ENCODE measurements at places on chromosomes 2 and 18.
A peak's percentile ranks its signal among the peaks of the same experiment; 100 is the strongest.

- no peak for DNase-seq
These were observed 51.4 kb upstream of the SPAG16 start for GRCh38 chr2:213232649-213233437.

DNA sequence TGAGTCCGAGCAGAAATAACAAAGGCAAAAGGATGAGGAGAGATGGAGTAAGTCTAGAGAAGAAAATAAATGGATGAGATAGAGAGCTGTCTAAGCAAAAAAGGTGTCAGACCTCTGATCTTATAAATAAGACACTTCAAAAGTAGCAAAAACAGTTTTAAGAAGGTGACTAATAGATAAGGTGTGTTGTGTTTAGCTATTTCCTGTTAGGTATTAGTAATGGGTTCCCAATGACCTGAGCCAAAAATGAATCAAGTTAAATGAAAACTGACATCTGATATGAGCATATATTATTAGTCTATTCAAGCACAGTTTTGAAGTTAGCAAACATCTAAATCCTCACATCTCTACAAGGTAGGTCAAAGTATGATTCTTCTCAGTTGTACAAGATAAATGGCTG is 10.6 kb downstream of the SUPT7L start:
- no peak for DNase-seq

GRCh38 chr2:136325844-136326331 is 207.9 kb upstream of the CXCR4 start:
- DNase-seq: no peak

- DNase-seq: no peak
These were observed 6.1 kb upstream of the CYRIA start for GRCh38 chr2:16671760-16672159.

- DNase-seq: no peak
These were observed 49.2 kb upstream of the TUBA3D start for GRCh38 chr2:131426727-131427126.

GRCh38 chr18:3071676-3072075 is 58.7 kb upstream of the LPIN2 start:
- no peak for DNase-seq

GRCh38 chr2:240435948-240436682 is 652 bp downstream of the GPC1 start:
- no peak for DNase-seq

DNA sequence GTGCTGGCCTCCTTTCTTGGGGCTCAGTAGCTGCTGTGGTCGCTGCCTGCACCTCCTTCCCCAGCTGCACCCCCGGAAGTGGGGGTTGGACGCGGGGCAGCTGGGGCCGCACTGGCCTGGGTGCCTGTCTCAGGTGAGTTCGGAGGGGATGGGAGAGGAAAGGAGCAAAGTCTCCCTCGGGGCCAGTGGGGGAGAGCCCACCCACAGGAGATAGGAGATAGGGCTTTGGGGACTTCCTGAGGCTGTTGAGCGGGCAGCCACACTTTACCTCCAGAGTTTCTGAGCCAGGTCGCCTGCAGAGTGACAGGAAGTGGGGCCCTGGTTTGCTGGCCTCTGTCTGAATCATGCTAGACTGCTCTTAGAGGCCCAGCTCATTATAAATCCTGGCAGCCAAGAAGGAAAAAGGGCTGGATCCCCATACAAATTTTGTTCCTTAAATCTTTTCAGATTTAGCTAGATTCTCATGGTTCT is 8.1 kb downstream of the MBP start:
- no peak for DNase-seq

DNA sequence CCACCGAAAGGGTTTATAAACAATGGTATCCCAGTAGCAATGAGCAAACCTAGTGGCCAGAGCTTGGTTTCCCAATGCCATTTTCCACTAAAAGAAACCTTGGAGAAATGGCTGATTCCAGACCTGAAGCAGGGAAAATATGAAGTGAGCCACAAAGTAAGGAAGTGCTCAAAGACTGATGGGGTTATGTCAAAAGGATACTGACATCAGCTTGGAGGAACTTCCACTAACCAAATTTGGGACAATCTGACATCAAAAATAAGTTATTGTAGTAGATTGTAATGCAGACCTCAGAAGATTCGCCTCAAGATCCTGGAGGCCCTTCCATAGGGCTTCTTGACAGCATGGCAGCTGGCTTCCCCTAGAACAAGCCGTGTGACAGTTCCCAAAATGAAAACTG is 79.4 kb upstream of the SP3 start:
- no peak for DNase-seq

DNA sequence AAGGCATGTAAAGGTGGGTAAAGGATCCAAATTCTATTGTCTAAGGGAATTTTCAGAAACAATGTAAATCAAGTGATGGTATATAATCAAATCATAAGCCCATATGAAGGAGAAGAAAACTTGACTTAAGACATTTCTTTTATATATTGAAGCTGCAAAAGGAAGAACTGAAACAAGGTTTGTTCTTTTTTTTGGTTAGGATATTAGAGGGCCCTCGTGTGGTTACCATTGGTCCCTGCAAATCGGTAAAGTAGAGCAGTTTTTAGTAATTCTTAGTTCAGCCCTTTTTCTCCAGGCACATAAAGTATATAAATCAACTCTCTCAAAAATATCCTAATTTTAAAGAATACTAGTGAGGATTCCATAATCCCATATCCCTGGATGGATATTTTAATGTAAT is 105.6 kb upstream of the STK17B start:
- DNase-seq: no peak

DNA sequence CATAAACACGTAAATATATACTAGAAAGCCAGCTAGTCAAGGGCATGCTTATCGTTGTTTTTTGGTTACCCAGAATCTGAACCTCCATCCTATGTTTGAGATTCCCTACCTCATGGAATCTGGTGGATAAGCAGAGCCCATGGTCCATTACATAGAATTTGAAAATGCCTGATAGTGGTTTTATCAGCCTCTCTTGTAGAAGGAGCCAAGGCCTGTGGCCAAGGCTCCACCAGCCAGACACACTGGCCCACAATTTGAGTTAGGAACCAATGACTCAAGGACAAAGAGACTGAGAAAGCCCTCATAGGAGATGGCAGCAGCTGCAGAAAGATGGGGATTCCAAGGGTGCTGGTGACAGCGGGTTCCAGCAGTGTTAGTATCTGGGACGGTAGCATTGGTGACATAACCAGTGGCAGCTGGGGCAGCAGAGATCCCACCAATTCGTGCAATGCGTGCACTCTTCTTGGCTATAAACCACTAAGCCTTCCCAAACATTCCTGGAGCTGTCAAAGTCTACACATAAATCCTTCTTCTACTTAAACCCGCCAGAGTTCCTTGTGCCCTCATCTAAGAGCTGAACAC is 51.2 kb upstream of the RMDN2 start:
- DNase-seq: no peak

DNA sequence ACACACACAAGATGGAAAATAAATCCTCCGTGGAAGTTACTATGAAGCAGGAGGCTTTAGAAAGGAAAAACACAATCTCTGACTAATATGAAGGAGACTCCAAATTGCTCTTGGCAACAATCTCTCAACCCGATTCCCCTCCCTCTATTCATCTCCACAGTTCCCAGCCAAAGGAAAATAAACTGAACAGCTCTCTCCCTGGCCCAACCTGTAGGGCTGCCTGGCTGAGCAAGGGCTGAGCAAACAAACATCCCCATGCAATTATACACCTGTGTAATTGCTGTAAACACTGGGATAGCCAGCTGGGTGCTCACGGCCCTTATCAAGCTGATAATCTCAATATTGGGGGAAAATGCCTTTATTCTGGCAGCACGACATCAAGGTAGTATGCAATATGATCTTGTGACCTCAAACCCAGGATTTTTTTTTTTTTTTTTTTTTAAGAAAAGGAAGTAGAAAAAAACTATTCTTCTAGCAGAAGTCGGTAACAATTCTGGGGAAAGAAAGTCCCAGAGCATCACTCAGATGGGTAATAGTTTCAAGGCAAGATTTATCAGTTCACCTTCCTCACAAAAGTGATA is 203.3 kb upstream of the SMAD2 start:
- DNase-seq: no peak

GRCh38 chr2:196939371-196939770 is 12.9 kb upstream of the PGAP1 start:
- DNase-seq: no peak

- DNase-seq: no peak
These were observed 76.6 kb downstream of the FIGN start for GRCh38 chr2:163659224-163659623.

DNA sequence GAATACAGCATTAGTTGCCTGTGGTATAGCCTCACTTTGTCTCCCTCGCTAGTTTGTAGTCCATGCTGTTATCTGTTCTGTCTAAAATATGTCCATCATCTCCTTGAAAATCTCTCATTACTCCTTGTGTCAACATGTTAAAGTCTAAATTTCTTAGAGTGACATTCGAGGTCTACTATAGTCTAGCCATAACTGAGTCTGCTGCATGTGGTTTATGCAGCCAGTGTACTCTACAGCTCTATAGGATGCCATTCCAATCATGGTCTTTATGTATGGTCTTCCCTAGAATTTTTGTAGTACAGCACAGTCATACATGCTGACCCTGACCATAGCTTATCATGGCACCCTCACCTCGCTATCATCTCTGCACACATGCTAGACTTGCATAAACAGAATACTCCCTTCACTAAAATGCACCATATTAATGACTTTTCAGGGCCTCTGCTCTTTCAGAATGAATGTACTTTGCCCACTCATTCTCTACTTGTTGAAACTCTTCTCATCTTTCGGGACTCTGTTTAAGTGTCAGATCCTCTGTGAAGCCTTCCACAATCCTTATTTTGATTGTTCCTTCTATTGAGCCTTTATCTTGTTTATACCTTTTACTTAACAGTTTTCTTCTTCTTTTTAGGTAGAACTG is 12.8 kb downstream of the TANK start:
- DNase-seq: no peak

GRCh38 chr18:77147418-77147852 is 14.9 kb upstream of the MBP start:
- DNase-seq: no peak

DNA sequence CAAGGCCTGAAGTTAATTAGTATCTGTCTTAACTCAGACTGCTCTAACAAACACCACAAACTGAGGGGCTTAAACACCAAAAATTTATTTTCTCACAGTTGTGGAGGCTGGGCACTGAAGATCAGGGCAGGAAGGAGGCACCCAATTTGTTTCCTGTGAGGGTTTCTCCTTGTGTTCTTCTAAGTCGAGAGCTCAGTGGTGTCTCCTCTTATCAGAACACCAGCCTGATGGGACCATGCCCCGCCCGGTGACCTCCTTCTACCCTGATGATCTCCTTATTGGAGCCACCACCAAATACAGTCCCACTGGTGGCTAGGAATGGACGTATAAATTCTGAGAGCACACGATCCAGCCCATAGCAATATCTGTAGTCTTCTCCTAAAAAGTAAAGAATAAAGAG is 20.5 kb downstream of the TMEM18 start:
- DNase-seq: no peak

DNA sequence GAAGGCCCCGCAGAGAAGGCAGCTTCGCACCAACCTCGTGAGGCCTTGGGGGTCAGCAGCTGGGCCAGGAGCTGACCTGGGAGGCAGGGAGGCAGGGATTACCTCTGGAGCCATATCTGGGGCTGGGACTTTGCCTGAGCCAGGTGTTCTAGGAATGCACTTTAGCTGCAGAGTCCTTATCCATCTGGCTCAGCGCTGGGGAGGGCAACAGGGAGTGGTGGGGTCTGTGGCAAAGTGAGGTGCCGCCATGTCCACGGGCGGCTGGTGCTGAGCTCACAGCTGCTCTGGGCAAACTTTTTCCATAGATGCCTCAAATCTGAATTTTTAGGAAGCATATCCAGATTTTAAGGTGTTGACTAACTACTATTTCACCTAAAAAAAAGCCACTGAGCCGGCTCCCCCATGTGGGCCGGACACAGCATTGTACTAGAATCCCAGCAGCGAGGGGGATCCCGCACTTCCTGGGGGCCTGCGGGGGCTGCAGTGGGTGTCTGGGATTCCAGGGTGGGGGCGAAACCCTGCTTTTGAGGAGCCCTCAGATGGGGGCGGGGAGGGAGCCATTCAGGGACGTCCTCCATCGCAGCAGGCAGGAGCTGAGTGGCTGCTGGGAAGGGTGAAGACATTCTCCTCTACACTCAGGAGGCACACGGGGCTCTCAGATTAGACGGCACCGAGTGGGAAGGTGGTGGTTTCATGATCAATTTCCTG is 34.6 kb downstream of the RTP5 start:
- DNase-seq: no peak

DNA sequence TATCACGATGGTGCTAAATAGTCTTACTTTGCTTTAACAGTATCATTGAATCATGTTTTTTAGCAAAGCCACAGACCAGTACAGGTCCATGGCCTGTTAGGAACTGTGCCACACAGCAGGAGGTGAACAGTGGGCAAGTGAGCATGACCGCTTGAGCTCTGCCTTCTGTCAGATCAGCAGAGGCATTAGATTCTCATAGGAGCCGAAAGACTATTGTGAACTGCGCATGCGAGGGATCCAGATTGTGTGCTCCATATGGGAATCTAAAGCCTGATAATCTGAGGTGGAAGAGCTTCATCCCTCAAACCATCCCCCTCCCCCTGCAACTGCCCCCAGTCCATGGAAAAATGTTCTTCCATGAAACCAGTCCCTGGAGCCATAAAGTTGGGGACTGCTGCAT is 102.3 kb upstream of the OSR1 start:
- DNase-seq: no peak

- no peak for DNase-seq
These were observed 57.8 kb upstream of the IGFBP2 start for GRCh38 chr2:216575465-216575864.

DNA sequence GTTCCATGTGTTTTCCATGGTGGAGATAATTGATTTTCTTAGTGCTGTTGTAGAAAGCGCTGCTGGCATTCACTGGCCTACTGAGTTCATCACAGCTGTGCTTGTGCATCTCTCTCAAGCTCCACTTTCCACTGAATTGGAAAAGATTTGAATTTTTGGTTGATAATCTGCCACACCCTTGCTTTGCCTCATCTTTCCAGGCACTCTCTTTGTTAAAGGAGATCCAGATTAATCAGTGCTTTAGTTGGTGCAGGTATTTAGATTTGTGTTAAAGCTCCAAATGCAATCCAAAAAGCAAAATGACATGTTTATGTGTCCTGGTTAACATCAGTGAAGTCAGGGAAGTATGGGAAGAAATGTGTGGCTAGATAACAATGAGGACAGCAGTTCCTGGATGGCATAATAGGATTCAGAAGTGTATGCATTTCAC is 2.7 kb upstream of the COL3A1 start:
- DNase-seq: no peak

GRCh38 chr2:99127981-99128380 is 13.5 kb upstream of the C2orf15 start:
- no peak for DNase-seq

DNA sequence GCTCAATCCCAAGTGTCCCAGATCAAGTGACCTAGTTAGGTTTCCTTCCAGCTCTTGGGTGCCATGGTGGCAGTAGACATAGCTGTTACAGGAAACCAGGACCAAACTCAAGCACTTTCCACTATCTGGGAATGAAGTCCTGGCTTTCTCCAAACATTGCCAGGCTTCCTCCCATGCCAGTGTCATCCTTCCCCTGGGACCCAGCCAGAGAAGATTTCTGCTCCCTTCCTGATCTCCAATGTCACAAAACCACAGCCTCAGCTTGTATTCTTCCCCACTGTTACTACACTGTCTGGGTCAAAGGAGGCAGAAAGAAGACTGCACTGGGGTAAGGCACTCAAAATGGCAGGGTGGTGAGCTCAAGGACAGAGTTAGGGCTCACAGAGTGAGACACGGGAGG is 347.1 kb downstream of the TNS1 start:
- DNase-seq: no peak

- peak; percentile 65 for DNase-seq
These were observed 57.6 kb downstream of the TRIB2 start for GRCh38 chr2:12774395-12774727.
